ENCODE measurements at places on chromosomes 7 and 10.

DNA sequence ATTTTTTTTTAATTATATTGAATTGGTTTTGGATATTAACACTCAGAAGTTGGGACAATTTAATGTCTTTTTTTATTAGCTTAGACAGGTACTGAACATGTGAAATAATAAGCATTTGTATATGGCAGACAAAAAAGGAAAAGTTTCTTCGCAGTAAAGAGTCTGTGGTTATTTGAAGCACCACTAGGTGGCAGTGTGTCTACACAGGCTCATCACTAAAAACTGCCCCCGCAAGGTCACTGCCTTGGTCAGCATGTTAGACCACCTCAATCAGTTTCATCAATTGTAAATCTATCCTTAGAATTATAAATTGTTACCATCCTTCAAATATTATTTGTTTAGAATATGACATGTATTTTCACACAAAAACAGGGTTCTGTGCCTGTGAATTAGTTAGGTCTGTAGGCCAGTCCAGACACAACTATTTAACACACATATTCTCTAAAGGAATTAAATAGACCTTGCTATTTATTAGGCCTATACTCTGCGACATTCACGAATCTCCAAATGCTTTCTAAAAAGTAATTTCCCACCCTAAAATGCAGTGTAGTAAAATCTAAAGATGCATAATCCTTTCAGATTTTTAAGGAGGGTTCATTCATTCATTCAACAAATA is 17.0 kb downstream of the PNLIPRP3 start:
- no peak for DNase-seq

- DNase-seq = no peak
Observed at GRCh38 chr7:70097645-70098044, 499.4 kb downstream of the AUTS2 start.

GRCh38 chr10:88473989-88474883 is 108.9 kb downstream of the RNLS start:
- DNase-seq = no peak

- no peak for DNase-seq
Observed at GRCh38 chr10:99370993-99371392, 41.8 kb downstream of the CNNM1 start.

GRCh38 chr7:16298221-16298620 is 123.1 kb downstream of the CRPPA start:
- no peak for DNase-seq

GRCh38 chr10:72075376-72076115 is 12.8 kb downstream of the SPOCK2 start:
- no peak for DNase-seq

DNA sequence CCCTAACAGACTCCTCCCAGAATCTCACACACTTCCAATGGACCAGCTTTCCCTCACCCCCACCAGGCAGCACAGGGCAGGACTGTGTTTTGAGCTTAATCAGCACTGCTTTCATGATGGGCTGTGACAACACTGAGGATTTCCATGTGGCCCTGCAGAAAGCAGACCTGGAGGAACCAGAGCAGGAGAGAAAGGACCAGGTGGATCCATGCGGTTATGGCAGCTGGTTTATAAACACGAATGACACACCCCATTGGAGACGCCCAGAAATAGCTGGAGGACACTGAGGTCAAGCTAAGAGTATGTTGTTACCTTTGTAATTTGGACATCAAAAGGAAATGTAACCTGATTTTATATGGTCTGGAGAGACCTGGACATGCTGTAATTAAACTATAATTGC is 31.7 kb upstream of the HERPUD2 start:
- DNase-seq = no peak

- no peak for DNase-seq
Observed at GRCh38 chr7:107353701-107354100, 116.2 kb upstream of the GPR22 start.

DNA sequence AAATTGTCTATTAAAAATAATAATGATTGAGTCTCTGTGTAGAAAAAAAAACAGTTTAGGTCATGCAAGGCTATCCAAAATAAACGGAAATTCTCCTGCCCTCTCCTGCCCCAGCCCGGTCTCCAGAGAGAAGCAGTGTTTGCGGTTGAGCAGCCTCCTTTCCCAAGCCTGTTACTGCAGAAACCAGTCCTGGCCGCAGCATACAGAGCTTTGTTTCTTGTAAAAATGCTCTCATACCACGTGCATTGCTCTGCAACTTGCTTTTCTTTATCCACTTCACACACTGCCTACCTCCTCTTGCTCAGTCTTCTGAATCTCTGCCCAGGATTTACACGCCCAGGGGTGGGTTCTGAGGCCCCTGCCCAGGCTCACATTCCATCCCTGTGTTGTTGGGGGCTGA is 34.4 kb upstream of the CUL1 start:
- no peak for DNase-seq

DNA sequence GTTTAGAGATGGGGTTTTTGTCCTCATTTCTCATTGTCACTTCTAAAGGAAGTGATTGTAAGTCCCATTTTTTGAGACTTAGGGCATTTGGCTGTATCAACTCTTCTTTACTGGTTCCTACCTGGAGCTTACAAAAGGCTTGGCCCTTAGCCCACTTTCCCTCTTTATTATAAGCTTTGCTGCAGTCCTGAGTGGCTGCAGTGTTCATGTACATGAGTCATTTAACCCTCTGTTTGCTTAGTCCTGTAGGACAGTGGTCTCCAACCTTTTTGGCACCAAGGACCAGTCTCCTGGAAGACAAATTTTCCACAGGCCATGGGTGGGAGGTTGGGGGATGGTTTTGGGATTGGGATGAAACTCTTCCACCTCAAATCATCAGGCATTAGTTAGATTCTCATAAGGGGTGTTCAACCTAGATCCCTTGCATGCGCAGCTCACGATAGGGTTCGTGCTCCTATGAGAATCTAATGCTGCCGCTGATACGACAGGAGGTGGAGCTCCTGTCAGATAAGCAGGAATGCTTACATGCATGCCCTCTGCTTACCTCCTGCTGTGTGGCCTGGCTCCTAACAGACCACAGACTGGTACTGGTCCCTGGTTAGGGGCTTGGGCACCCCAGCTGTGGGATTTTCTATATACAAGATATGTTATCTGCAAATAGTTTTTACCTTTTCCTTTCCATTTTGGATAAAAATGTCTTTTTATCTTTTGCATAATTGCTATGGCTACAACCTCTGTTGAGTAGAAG is 99.7 kb downstream of the CCSER2 start:
- no peak for DNase-seq

DNA sequence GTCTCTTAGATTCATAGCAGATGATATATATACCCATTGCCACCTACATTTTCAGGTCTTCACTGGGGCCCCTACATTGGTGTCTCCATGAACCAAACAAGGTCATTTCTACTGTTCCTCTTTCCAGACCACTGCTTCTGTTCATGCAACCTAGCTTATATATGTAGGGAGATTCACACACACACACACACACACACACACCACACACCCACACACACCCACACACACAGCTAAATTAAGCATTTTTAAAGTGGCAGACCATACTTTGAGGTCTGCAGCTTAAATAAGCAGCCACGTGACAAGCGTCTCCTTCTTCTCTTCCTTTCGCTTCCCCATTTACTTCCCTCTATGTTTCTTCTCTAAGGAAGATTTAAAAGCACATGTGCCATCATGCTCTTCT is 70.0 kb upstream of the CC2D2B start:
- DNase-seq = no peak

DNA sequence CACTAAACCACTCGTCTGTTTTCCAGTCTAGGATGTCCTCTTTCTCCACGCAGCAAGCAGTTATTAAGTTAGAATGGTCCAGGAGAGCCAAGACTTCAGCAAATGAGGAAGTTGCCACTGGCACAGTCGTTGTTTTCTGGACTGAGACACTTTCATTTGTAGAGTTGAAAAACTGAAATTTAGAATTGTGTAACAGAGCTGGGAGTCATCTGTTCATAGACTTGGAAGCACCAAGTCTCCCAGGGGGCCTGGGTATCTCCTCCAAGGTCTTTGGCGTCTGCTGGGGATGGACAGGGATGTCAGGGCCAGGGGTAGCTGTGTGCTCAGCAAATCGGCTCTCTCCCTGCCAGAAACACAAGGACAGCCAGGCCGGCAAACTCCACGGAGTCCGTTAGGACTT is 208.4 kb downstream of the FANK1 start:
- no peak for DNase-seq

DNA sequence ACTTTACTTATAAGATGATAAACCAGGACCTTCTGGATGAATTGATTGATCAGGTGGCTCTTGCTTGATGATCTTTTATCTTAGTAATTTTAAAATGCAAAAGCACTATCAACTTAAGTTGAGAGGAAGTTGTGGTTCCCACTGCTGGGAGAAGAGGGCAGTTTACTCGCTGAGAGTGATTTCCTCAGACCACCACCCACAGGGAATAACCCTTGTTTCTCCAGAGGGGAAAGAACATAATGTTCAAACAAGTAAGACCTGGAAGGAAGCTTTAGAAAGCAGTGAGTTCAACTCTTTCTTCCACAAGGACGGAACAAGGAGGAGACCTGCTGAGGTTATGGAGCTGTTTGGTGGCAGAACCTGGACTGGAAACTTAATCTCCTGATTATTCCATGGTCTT is 138.7 kb downstream of the FAM204A start:
- DNase-seq = no peak

DNA sequence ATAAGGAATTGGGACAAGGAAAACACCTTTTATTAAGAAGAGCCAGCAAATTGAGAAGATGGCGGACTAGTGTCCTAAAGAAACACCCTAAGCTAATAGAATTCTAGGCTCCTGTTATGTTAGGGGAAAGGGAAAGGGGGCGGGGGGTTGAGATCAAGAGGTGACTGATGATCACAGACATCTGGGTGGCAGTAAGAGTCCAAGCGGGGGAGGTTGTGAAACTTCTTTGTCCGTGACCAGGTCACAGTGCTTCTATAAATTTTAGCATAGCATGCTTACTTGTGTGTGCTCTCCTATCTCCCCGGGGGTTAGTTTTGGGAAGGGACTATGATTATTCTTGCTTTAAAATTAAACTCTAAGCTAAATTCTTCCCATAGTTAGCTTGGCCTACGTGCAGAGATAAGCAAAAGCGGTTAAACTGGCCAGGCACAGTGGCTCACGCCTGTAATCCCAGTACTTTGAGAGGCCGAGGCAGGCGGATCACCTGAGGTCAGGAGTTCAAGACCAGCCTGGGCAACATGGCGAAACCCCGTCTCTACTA is 262.1 kb downstream of the SKIDA1 start:
- DNase-seq = no peak

- DNase-seq = no peak
Observed at GRCh38 chr10:110531687-110532086, 34.0 kb downstream of the DUSP5 start.

DNA sequence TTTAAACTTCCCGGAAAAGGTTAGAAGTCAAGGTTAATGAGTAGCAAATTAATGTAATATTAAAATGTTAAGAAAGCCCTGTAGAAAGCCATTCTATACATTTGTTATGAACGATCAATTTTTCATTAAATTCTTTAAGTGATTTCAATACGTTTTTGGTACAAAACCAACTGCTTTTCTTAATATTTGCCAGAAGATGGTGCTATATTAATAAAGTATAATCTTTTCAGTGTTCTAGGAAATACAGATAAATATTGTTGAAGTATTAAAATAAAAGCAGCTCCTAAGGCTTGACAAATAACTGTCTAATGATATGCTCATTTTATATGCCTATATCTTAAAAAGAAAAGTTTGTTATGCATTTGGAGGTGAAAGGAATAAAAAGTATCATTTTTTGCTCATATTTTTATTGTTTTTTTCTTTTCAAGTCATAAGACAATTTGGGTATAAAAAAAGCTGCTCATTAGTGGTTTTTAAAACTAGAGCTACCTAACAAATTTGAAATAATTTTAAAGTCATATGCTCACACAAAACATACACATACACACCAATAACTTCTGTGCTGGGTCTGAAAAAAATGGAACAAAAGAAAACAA is 130.3 kb upstream of the POT1 start:
- no peak for DNase-seq

DNA sequence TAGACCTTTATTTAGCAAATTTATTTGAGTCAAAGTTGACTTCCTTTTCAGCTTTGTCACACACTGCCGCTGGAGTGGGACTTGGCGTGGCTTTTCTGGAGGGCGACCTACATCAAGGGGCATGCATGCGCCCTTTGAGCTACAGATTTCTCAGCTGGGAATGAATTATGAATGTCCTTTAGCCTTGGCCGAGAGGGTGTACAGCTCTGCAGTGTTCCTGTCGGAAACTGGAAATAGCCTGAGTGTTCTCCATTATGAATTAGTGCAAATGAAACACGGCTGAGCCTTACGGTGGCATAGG is 79.7 kb downstream of the GLRX3 start:
- DNase-seq = no peak

- no peak for DNase-seq
Observed at GRCh38 chr10:10886861-10887531, 130.7 kb upstream of the CELF2 start.

DNA sequence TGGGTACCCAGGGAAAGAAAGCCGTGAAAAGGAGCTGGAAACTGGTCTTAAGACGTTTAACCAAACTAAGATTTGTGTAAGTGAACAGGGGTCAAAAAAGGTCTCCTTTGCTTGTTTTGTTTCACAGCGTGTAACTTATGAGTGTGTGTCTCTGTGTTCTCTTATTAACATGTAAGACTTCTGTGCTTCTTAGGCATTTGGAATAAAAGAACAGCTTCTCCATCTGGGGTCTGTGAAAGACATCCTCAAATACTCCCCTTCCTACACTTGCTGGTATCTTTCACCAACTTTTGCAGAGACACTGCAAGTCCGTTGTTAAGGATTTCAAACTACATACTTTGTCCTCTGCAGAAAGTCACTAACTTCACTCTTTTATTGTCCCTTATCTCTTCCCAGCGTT is 615 bp upstream of the NEUROD6 start:
- DNase-seq = no peak

DNA sequence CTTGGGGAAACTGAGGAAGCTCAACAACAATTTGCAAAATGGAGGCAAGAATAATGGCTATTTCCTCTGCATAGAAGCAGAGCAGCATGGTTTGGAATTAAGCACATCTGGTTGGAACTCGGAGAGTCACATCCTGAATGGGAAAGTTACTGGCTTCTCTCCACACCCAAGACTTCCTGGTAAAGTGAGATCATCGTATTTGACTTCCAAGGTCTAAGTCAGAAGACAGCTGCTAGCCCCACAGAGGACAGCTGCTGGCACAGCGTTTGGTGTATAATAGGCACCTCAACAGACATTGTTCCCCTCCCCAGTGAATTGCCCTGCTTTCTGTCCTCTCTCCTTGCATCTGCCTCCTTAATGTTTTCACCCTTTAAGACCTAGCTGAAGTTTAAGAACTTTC is 37.0 kb upstream of the NRF1 start:
- DNase-seq = no peak

DNA sequence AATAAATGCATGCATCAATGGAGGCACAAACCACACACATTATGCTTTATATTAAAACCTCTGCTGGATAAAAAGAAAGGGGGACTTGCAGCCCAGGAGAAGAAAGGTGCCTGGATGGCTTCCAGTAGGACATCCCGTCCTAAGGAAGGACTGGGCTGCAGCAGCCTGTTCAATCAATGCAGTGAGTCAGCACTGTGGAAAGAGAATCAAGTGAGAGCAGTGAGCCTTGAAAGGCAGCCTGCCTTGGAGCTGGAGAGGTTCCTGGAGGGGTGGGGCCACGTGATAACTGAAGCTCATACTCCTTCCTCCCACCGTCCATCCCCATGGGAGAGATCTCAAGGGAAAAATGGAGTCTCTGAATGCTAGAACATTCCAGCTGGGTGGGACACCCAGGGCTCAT is 501.2 kb downstream of the ADRA2A start:
- no peak for DNase-seq

- no peak for DNase-seq
Observed at GRCh38 chr10:102614888-102615287, 29.4 kb upstream of the TRIM8 start.
